ENCODE measurements at places on chromosomes 7 and 10. TPM values are rescaled to one million over a fixed set of nuclear protein-coding genes. Genes with fewer than 3 reads are reported as not detected.

The TRIL gene
- 1.2 TPM for polyA plus RNA-seq

GRCh38 chr7:47735431-47736345 is 153.8 kb upstream of the TNS3 start:
- H3K4me3 ChIP-seq, result no peak overlapping the region
- no peaks in the 10 kb centered on the region for H3K36me3 ChIP-seq
- DNase-seq, result no peak
- no peak overlapping the region for H3K27ac ChIP-seq
- H3K4me1 ChIP-seq, result no peaks in the 10 kb centered on the region

GRCh38 chr7:154770962-154771361 is 232.0 kb downstream of the PAXIP1 start:
- no peak overlapping the region for H3K4me3 ChIP-seq
- H3K27ac ChIP-seq, result no peak overlapping the region
- H3K27me3 ChIP-seq, result peaks cover 1% of the 10 kb centered on the region
- no peak for DNase-seq
- H3K36me3 ChIP-seq, result no peaks in the 10 kb centered on the region

GRCh38 chr10:97399843-97400545 is 1.1 kb downstream of the RRP12 start:
- peak overlapping the region; percentile 60 for H3K4me3 ChIP-seq
- H3K27ac ChIP-seq, result peak overlapping the region; percentile 78
- DNase-seq, result peak; percentile 78

The HTR5A gene
- not detected for polyA plus RNA-seq

DNA sequence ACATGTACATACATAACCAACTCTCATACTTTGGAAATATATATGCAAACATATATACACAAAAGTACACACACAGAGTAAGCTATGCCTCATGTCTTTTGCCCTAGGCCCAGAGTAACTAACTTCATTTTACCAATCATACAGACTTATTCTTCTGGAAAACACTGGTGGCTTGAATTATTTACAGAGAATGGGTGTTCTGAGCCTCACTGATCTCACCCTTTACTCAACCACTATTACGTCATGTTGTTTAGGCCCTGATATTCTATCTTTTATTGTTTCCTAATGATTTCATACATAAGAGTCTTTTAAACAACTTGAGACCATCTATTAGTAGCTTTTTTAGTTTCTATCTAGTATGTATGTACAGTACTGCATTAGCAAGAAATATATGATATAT is 43.0 kb downstream of the ANK3 start:
- H3K4me1 ChIP-seq, result peaks cover 9% of the 10 kb centered on the region
- no peak overlapping the region for H3K4me3 ChIP-seq
- no peak overlapping the region for H3K27ac ChIP-seq
- H3K27me3 ChIP-seq, result no peaks in the 10 kb centered on the region
- H3K36me3 ChIP-seq, result no peaks in the 10 kb centered on the region
- no peak for DNase-seq

The SPDYE6 gene
- polyA plus RNA-seq, result 1.0 TPM

DNA sequence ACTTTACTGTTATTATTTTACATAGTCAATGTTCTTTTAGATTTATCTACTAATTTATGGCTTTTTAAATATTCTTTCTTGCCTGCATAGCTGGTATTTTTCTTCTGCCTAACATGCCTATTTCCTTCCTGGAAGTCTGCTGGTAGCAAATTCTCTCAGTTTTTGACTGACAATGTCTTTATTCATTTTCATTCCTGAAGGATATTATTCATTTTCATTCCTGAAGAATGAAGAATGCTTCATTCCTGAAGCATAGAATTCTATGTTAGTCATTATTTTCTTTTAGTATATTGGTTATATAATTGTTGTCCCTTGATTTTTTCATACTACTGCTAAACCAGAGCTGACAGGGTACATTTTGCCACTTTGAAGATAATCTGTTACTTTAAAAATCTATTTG is 41.8 kb downstream of the TMEM168 start:
- no peaks in the 10 kb centered on the region for H3K36me3 ChIP-seq
- no peaks in the 10 kb centered on the region for H3K4me1 ChIP-seq
- DNase-seq, result no peak
- H3K27ac ChIP-seq, result no peak overlapping the region
- H3K27me3 ChIP-seq, result no peaks in the 10 kb centered on the region

The NPFFR1 gene
- not detected for polyA plus RNA-seq

The ZMIZ1 gene
- 32.4 TPM for polyA plus RNA-seq

The EIF5AL1 gene
- 1.6 TPM for polyA plus RNA-seq

- no peak overlapping the region for H3K27ac ChIP-seq
- H3K36me3 ChIP-seq, result no peaks in the 10 kb centered on the region
- no peaks in the 10 kb centered on the region for H3K27me3 ChIP-seq
- DNase-seq, result no peak
- no peak overlapping the region for H3K4me3 ChIP-seq
- H3K4me1 ChIP-seq, result no peaks in the 10 kb centered on the region
These were observed 42.0 kb downstream of the ABCA13 start for GRCh38 chr7:48213226-48213625.

The LRRD1 gene
- polyA plus RNA-seq, result not detected

The CTNNA3 gene
- polyA plus RNA-seq, result 19.7 TPM

The GPR26 gene
- polyA plus RNA-seq, result not detected

The COL13A1 gene
- polyA plus RNA-seq, result 5.8 TPM

DNA sequence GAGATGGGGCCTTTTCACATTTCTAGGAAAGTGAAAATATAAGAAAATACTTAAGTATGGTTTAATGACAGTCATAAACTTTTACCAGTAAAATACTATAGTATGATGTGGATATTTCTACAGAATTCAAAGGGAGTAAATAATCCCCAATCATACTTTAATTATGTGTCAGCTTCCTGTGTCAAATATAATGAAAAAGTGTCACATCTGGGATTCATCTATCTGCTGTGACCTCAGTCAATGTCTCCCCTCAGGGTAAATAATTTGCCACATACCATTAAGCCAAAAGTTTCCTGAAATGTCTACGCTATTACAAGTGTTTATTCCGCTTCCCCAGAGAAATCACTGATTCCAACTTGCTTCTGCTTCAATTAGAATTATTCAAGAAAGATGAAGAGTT is 110.5 kb downstream of the ITGA8 start:
- no peaks in the 10 kb centered on the region for H3K27me3 ChIP-seq
- H3K4me1 ChIP-seq, result no peaks in the 10 kb centered on the region
- H3K36me3 ChIP-seq, result no peaks in the 10 kb centered on the region
- H3K27ac ChIP-seq, result no peak overlapping the region
- no peak overlapping the region for H3K4me3 ChIP-seq

DNA sequence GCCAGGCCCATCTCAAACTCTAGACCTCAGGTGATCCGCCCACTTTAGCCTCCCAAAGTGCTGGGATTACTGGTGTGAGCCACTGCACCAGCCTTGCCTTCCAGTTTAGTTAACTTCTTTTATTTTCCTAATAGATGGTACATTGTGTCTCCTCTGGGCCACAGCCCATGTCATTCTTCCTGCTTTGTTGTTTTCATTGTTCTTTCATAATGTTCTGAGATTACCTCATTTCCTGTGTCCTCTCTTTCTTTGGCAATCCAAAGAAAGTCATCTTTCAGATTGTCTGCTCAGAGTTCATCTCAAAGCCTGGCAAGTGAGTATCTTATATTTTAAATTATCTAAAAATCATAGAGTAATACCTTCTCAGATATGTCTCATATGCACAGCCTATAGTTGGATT is at the start of gene OLAH:
Gene OLAH (plus strand): TSS at position 270 of the 400 bp plus-strand sequence. CDS start 3,346 bp downstream, outside the sequence.
- no peak within 1 kb of the TSS for H3K4me3 ChIP-seq
- no peaks in the 10 kb centered on the region for H3K36me3 ChIP-seq
- no peaks in the 10 kb centered on the region for H3K4me1 ChIP-seq
- H3K27ac ChIP-seq, result no peak within 1 kb of the TSS
- no peaks in the 10 kb centered on the region for H3K27me3 ChIP-seq
